ENCODE measurements at places on chromosomes 7 and 10.

DNA sequence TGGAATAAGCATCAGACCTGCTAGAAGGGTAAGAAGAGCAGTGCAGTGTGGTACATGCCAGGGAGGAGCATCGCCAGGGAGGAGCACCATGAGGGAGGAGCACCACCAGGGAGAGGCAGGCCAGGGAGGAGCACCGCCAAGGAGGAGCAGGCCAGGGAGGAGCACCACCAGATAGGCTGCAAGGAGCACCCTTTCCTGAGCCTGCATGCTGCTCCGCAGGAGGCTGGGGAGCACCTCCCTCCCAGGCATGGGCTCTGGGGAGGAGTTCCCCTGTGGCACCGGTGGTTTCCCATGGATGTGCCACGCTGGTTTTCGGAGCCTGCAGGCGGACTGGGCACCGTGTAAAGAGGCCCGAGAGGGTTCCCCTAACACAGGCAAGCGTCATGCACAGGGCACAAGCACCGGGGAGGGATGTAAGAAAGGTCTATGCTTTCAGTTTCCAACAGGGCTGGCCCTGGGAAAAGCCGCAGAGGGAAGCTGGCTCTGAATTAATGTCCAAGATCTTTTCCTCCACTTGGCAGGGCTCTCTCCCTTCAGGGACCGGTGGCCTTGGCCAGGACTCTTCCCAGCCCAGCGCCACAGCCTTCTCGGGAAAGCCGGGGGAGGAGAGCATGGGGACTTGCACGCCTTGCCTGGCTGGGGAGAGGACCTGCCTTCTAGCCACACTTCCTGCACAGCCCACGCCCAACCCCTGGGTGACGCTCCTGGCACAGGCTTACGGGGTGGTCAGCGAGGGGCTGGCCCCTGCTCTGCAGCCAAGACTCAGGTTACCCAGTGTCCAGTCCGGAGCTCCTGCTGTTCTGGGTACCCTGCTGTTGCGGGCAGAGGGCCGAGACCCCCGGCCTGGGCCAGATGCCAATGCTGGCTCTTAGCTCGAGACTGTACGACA is 11.5 kb upstream of the GPER1 start:
- no peak for DNase-seq

DNA sequence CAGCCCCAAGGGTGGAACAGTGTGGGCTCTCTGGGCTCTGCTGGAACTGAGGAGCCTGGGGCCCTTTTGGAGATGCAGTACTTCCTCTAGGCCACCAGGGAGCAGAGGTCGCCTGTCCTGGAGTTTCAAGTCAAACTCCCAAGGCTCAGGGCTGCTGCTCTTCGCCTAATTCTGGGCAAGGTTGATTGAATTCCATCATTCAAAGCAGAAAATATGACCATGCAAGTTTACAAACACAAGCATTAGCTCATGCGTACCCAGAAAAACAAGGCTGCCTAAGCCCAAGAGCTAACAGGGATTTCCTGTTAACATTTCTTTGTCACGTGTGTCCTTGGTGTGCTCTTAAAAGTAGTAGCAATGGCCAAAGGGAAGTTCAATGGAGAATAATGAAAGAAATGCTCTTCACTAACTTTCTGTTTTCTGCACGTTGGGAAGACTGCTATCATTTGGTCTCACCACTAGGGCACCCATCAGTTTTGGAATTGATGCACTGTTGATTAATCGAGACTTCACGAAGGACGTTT is 20.1 kb downstream of the LDB3 start:
- DNase-seq: peak; percentile 65

GRCh38 chr7:130430841-130431666 is 9.8 kb downstream of the CEP41 start:
- DNase-seq: no peak

- no peak for DNase-seq
Observed at GRCh38 chr7:43139137-43139536, 26.7 kb downstream of the HECW1 start.

GRCh38 chr10:125189162-125189561 is 28.8 kb upstream of the CTBP2 start:
- no peak for DNase-seq

DNA sequence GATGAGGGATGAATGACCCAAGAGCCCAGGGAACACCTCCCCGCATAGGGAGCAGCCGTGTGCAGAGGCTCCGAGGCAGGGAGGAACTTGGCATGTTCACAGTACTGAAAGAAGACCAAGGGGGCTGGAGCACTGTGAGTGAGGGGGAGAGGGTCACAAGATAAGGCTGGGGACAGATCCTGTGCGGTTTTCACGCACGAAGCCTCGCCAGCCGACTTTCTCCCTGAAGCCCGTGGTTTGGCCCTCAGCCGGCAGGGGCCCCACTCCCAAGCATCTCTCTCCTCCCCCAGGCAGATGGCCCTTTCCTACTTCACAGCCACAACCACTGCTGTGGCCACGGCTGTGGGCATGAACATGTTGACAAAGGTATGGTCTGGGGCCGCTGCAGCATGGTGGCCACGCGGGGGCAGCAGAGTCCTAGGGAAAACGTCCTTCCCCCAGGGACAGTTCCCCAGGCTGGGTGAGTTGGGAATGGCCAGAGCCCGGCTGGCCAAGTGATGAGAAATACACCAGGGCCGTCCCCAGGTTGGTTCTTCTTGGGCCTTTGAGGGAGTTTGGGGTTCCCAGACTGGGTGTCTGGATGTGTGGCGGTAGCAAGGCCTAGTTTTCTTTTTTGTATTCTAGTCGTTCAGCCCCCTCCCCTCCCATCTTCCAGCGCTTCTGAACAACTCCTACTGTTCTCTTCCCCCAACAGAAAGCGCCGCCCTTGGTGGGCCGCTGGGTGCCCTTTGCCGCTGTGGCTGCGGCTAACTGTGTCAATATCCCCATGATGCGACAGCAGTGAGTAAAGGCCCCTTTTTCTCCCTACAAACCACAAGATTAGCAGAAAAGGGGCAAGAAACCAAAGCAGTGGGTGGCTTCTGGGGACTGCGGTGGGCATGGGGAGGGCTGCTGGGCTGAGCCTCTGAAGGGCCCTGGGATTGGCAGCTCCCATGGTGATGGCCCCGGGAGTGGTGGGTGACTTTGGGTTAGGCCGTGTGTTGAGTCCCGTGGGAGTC is 14.4 kb upstream of the WBP1L start:
- peak; percentile 83 for DNase-seq

DNA sequence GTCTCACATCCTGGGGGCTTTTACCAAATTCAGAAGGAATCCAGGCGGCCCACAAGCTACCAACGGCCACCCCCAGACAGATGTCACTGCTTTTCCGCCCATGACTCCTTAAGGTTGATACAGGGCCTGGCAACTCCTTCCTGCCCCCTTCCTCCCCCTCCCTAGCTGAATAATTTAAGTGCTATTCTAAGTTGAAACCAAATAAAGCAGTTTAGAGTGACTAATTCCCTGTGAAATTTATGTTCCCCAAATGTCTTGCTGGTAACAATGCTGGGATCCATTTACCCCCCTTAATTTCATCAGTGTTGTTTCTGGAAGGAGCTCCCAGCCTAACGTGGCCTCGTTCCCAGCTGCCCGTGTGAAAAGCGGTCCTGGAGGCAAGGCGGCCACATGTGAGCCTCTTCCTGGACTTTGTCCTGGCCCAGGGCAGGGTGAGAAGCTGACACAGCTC is 109.6 kb downstream of the TMEM130 start:
- DNase-seq: no peak

- DNase-seq: no peak
Observed at GRCh38 chr10:48221814-48222213, 52.7 kb downstream of the FRMPD2 start.

DNA sequence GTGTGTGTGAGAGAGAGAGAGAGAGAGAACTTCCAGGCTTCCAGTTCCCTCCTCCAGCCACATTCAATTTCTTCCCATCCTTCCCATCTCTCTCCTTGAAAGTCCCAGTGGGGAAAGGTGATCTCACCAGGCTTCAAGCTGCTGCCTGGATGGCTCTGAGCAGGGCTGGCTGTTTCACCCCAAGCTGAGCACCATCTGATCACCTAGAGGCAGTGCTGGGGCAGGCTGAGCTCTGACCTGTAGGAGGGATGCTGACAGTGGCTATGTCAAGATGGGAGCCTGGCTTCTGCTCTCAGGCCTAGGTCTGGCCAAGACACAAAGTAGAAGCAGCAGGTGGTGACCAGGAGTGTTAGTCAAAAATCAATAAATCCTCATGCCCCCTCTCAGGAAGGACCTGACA is 370.8 kb downstream of the PLXNA4 start:
- DNase-seq: no peak

DNA sequence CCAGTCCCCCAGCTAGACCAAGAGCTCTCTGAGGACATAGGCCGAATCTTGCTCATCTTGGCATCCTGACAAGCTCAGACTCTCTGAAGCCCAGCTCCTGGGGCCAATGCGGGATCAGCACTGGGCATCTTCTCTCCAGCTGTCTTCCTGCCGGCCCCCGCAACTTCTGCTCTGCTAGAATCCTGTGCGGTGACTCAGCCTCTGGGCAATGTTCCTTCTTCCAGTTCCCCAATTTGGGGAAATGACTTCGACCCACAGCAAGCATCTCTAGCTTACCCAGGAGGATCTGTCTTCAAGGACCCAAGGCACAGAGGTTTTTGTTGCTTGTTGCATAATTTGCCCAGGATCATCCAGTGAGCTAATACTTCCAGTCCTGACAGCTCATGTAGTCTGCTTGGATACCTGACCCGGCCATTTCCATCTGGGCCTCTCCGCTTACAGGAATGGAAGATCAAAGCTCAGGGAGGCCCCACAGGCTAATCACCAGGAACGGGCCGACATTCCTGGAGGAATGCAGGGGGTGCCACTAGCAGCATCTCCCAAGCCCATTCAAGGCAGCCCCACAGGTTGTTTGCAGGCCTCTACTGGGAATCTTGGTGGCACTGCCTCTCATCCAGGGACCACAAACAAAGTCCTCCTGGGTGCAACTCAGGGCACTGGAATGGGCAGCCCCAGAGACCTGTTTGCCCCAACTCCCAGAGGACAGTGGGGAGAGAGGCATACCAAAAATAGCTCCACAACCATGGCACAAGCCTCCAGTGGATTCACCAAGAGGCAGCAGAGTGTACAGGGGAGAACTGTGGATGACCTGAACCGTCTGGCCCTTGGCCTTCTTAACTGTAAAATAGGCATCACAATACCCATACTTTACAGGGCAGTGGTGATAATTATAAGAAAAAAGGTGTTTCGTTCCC is 151.9 kb downstream of the NEURL1 start:
- no peak for DNase-seq

GRCh38 chr10:127744956-127745355 is 8.0 kb downstream of the FOXI2 start:
- DNase-seq: no peak

GRCh38 chr10:98748298-98748697 is 301.6 kb upstream of the HPS1 start:
- DNase-seq: no peak

GRCh38 chr10:49322371-49323170 is 23.6 kb downstream of the C10orf71 start:
- DNase-seq: no peak

- no peak for DNase-seq
Observed at GRCh38 chr7:19262826-19263225, 117.6 kb upstream of the FERD3L start.

DNA sequence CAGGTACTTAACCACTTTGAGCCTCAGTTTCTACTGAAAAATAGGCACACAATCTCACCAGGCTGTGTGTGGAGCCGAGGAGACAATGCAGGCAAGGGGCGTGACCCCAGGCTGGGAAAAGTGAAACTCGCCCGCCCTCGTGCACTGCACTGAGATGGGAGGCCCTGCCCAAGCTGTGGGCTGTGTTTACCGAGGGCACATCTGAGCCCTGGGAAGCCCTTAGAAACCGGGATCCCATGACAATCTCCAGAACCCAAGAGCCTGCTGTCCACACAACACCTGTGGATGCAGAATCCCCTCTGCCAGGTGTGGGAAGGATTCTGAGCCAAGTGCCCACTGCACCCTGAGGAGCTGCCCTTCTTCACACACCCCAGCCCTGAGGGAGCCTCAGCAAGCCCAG is 198.3 kb downstream of the GRID1 start:
- no peak for DNase-seq

GRCh38 chr7:73353243-73353642 is 25.3 kb downstream of the FKBP6 start:
- DNase-seq: no peak

- DNase-seq: no peak
Observed at GRCh38 chr7:50274361-50274760, 30.2 kb upstream of the IKZF1 start.

DNA sequence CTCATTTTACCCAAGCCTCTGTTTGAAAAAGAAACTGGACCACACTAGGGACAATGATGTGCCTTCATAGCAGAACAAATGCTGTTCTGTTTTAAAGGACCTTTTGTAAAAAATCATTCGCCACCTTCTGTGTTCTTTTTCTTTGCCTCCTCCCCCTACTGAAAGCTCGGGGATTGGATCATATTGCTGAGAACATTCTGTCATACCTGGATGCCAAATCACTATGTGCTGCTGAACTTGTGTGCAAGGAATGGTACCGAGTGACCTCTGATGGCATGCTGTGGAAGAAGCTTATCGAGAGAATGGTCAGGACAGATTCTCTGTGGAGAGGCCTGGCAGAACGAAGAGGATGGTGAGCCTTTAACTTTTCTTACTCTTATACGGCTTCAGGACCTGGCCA is 62.2 kb downstream of the POLL start:
- no peak for DNase-seq

- DNase-seq: no peak
Observed at GRCh38 chr10:27600930-27601329, 96.8 kb downstream of the RAB18 start.

GRCh38 chr7:14995774-14996173 is 93.2 kb upstream of the DGKB start:
- no peak for DNase-seq

GRCh38 chr7:141866974-141867373 is 25.7 kb upstream of the PRSS37 start:
- no peak for DNase-seq

DNA sequence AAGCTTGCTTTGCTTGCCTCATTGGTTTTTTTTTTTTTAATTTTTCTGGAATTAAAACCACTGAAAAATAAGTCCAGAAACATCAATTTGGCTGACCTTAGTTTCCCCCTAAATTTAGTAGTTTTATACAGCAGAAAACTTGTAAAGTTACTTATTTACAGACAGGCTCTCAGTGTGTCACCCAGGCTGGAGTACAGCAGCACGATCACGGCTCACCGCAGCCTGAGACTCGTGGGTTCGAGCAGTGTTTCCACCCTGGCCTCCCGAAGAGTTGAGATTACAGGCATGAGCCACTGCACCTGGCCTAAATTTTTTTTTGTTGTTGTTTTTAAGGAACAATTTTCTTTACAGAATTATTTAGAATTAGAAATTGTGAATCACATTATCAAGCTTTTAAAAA is 250.5 kb downstream of the SDK1 start:
- DNase-seq: no peak

- no peak for DNase-seq
Observed at GRCh38 chr10:123044391-123044790, 35.6 kb downstream of the ACADSB start.

All from stimulated activated CD8-positive, alpha-beta memory T cell treated with anti-CD3 and anti-CD28 coated beads, Interleukin-4, amount 100 ng/mL, for 48 hours (primary cell).